ENCODE measurements at places on chromosomes 7 and 10. TPM values are rescaled to one million over a fixed set of nuclear protein-coding genes. Genes with fewer than 3 reads are reported as not detected.

- no peak for DNase-seq
Observed at GRCh38 chr10:5364890-5365338, at the start of gene UCN3. TSS of gene UCN3 (plus strand) at chr10:5364966. CDS start at chr10:5373721, 8,755 bp downstream.

DNA sequence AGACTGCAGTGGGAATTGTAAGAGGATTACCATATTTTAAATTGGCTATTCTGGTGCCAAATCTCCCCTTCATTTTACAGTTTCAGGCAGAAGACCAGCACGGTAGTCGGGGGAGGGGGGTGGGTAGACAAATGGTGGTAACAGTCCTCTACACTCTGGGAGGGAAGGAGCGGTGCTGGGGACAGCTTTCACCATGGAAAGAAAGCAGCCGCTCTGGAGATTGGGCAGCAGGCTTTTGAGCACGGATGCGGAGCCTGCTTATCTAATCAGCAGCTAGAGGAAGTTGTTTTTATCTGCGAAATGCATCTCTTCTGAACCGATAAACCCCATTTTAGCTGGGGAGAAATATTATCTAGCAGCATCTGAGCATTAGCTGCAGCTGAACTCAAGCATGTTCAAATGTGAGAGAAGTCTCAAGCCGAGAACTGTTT lies 28.7 kb downstream of the IKZF1 start:
- no peak for DNase-seq

Gene LIPF
- total RNA-seq: not detected

Gene STK31
- total RNA-seq: 0.22 TPM
